ENCODE measurements at places on chromosomes 2 and 18.

GRCh38 chr2:189545418-189545817 is 35.2 kb downstream of the SLC40A1 start:
- DNase-seq, result no peak

DNA sequence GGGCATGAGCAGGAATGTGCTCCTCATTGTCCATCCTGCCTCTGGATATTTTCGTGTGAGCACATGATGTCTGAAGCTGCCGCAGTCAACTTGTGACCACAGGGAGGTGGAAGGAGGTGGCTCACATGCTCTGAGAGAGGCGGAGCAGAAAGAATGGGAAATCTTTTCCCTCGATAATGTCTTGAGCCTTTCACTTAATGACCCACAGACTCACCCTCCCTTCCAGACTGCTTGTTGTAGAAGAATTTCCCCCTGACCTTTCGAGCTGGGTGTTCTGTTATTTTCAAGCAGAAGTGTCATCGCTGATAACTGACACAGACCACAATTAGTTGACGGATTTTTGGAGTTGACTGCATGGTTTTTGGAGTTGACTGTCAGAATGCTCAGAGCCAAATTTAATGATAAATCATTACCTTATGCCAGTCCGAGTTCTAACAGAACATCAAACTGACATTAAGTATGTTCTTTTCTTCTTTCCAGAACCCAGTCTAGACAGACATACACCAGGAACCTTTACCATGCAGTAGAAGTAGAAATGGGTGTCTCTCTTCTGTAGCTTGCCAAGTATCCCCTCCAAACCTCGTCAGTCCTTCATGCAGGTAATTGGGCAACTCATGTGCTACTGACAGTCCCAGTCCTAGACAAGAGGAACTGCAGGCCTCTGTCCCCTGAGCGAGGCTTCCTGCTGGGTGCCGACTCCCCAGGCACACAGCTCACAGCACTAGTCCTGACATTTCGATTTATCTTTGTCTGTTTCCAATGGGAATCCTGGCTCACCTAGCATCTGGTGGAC is 29.4 kb upstream of the RTTN start:
- DNase-seq, result no peak

DNA sequence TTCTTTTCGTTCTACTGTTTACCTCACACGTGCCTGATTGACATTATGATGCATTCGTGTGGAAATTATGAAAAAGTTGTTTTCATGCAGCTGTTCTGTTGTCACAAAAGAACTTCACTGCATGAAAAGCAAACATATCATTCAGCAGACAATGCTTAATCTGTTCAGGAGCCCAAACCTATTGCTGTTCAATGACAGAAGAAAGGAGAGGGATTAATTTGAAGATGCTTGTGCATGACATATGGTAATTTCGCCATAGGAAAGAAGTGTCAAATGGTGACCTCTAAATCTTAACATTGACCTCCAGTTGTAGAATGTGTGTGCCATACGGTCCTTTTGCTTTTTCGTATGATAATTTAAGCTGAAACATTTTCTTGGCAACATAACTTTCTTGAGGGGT is 124.5 kb downstream of the WDR7 start:
- no peak for DNase-seq

GRCh38 chr2:46390901-46391395 is 88.4 kb upstream of the TMEM247 start:
- DNase-seq, result no peak

DNA sequence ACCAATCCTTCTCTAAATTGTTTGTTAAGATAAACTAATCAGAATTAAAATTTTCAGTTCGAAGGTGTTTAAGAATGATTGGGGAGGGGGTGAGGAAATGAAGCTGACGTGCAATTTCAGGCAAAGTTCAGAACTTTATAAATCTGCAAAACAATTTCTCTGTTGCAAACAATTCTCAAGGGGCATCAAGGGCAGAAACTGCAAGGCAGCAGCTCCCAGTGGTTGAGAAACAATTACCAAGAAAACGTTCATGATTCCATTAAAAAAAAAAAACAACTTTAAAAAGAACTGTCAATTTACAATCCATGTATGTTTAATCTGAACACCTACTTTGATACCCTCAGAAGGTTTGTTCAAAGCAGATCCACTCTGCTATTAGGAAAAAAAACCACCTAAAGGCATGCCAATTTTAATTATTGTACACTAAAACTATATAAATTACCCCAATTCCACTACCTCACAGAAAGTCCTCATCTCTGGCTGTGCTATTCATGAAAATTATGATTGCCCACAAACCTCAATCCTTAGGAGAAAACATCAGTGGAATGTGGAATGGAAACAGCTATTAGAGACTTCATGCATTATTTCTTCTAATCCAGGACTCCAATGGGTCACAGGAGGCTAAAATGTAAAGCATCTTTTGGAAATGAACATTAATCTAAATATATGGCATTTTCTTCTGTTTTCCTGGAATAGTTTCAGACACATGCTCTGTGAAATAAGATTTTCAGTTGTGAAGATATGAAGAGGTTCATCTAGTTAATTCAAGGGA is 119.9 kb upstream of the ACVR1C start:
- no peak for DNase-seq

DNA sequence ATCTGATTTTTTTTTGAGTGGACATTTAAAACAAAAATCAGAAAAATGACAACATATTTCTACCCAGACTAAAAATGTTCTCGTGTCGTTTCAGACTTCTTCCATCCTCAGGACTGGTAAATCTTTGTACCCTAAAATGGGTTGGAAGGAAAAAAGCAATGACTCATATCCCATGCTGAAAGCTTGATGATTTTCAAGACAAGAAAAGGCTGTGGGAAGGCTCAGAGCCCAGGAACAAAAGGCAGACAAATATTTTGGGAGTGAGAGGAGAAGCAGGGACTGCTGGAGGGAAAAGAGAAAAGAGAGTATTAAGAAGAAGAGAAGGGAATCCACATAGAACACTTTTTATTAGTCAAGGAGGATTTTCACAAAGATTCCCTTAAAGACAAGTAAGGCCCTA is 77.1 kb upstream of the CTAGE1 start:
- no peak for DNase-seq

GRCh38 chr2:209694748-209695147 is 76.9 kb upstream of the UNC80 start:
- DNase-seq, result no peak

GRCh38 chr2:86807468-86808275 is 17.0 kb upstream of the CD8A start:
- no peak for DNase-seq

GRCh38 chr2:106159866-106160785 is 34.0 kb downstream of the UXS1 start:
- no peak for DNase-seq

DNA sequence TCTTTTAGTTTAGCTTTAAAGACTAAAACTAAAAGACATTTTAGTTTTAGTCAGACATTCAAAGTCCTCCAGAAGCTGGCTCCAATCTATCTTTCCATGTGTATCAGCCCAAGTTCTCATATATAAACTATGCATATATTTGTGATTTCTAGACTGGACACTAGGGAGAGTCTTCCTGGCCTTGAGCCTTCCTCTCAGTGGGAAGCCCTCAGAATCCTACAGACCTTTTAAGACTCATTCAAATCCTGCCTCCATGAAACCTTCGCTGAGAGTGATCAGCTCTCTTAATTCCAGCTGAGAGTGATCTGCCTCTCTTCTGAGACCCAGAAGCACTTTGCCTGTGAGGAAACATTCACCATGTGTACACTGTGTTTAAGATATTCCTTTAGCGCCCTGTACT is 452.7 kb downstream of the TGIF1 start:
- DNase-seq, result no peak

All from sigmoid colon (tissue), 7 donors.